SHP77 (cell line): ENCODE measurements at places on chromosomes 16 and 17.
A peak's percentile ranks its signal among the peaks of the same experiment; 100 is the strongest.

- DNase-seq = peak; percentile 8
These were observed 9.7 kb downstream of the ZNF19 start for GRCh38 chr16:71479420-71479819.

GRCh38 chr17:45248132-45248957, 13.5 kb downstream of the SPATA32 start:
- no peak for DNase-seq

DNA sequence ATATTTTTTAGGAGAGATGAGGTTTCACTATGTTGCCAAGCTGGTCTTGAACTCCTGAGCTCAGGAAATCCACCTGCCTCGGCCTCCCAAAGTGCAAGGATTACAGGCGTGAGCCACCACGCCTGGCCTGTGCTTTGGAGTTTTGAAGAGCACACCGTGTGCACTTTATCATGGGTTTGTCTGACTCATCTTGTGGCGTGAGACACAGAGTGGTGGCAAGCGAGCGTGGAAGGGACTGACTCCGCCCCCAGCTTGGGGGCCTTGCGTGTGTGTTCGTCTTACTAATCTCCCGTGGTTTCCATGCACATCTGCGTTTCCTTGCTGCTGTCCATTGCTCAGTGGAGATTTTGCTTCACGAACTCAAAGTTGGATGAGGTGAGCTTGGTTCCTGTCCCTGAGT, 22.9 kb downstream of the CRAMP1 start:
- DNase-seq = no peak

DNA sequence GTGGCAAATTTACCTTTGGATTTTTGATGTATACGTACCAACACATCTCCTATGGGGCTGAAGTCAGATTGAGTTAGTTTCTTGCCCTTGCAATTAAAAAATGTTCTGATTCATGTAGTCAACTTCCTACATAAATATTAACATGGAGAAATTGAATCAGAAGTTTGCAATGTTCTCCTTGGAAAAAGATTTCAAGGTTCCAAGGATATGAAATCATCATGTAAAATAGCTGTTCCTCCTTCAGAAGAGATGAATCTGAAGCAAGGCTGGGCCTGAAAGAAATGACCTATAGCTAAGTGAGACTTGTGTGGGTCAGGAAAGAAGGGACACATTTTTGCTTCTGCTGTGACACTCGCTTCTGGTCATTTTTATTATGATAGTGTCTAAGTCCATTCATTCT, 131.7 kb downstream of the RGS9 start:
- no peak for DNase-seq

DNA sequence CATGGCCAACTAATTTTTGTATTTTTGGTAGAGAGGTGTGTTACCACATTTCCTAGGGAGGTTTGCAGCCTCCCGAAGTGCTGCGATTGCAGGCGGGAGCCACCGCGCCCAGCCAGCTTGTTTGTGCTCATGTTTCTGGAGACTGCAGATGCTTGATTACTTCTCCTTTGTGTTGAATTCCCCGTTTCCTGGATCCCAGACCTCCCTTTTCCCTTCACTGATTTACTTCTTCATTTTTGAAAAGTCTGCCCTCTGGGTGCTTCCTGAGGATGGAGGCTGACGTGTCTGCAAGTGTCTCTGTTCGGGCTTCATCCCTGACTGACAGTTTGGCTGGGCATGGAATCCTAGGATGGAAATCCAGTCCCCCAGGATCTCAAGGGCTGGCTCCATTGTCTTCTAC, 7.0 kb upstream of the TRIM47 start:
- DNase-seq = no peak

- DNase-seq = peak; percentile 29
These were observed 51.8 kb downstream of the CA10 start for GRCh38 chr17:52106638-52107261.

- no peak for DNase-seq
These were observed 111.2 kb downstream of the CCT6B start for GRCh38 chr17:34850023-34850422.

- DNase-seq = no peak
These were observed 13.9 kb downstream of the TBKBP1 start for GRCh38 chr17:47707884-47708283.

GRCh38 chr16:58128711-58129096, 477 bp downstream of the CFAP20 start:
- no peak for DNase-seq

- peak; percentile 23 for DNase-seq
These were observed 21.1 kb downstream of the ANKRD40 start for GRCh38 chr17:50686494-50687199.

GRCh38 chr17:29021226-29021625, 15.4 kb upstream of the SEZ6 start:
- DNase-seq = no peak

- no peak for DNase-seq
These were observed 1.8 kb downstream of the SLC12A4 start for GRCh38 chr16:67966549-67967182.

DNA sequence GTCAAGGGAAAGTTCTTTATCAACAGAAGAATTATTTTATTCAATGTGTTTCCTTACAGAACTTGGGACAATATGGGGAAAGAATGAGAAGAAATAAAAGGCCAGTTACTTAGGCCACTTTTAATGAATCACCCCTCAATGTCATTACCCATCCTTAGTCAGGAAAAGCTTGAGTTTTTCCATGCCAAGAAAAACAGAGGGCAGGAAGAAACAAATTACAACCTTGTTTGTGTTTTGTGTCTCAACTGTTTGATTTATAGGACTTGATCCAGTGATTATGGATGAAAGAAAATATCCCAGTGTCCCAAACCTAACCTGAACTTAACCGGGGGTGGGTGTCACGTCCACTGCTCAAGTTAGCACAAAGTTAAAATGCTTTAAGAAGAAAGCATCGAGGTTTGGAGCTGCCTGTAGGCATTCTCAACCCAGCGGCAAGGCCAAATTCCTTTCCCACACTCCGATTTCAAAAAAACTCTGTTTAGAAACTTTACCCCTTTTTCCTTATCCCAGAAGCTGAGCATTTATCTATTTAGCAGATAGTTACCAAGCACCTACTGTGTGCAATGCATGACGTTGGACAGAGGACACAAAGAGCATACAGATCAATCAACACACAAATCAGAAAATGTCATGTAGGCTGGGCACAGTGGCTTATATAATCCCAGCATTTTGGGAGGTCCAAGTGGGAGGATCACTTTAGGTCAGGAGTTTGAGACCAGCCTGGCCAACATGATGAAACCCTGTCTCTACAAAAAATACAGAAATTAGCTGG, 14.0 kb upstream of the CYB5B start:
- DNase-seq = no peak

DNA sequence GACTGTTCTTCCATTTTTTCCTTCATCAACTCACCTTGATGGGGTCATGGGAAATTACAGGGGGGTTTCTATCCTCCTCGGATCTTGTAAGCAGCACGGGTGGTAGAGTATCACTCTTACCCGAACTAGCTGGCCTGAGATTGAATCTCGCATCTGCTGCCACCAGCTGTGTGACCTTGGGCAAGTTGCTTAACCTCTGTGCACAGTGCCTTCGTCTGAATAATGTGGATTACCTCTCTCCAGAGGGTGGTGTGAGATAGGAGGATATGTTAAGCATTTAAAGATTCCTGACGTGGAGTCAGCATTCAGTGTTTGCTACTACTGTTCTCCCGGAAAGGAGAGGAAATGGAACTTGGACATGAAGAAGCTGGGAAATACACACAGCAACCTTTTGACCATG, 24.4 kb downstream of the LASP1 start:
- no peak for DNase-seq

DNA sequence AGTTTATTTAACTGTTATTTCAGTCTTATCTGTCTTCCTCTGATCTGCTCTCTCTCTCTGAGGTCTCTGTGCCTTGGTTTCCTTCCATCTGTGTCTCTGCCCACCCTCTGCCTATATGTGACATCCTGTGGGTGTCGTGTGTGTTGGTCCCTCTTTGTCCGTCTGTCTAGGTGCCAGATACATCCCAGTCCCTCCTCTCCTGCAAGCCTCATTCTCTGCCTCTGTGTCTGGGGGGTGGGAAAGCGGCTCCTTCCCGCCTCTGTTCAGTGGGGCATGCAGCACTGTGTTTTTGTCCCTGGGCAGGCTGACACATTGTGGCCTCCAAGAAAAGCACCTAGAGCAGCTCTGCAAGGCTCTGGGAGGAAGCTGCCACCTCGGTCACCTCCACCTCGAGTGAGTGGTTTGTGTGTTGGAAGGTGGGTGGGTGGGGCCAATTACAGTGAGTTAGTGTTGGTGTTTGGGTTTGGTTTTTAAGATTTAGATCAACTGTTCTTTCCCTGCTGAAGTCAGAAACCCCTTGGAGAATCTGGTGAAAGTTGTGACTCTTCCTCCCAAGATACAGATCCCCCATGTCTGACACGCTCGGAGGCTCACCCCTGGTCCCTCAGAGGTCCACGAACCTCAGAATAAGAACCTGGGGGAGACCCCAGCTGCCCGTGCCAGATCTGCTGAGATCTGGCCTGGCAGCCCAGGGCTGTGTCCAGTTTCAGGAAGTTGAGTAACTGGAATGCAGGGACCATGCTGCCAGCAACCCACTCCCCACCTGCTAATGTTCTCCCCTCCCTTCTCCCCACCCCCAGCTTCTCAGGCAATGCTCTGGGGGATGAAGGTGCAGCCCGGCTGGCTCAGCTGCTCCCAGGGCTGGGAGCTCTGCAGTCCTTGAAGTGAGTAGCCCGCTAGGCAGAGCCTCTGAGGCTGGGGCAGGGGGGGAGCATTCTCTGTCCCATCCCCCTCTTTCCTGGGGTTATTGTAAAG, 50.9 kb upstream of the CPNE2 start:
- no peak for DNase-seq

GRCh38 chr17:31534223-31534888, 142.9 kb downstream of the RAB11FIP4 start:
- DNase-seq = no peak

- no peak for DNase-seq
These were observed 518.8 kb upstream of the SOX9 start for GRCh38 chr17:71601894-71602504.

DNA sequence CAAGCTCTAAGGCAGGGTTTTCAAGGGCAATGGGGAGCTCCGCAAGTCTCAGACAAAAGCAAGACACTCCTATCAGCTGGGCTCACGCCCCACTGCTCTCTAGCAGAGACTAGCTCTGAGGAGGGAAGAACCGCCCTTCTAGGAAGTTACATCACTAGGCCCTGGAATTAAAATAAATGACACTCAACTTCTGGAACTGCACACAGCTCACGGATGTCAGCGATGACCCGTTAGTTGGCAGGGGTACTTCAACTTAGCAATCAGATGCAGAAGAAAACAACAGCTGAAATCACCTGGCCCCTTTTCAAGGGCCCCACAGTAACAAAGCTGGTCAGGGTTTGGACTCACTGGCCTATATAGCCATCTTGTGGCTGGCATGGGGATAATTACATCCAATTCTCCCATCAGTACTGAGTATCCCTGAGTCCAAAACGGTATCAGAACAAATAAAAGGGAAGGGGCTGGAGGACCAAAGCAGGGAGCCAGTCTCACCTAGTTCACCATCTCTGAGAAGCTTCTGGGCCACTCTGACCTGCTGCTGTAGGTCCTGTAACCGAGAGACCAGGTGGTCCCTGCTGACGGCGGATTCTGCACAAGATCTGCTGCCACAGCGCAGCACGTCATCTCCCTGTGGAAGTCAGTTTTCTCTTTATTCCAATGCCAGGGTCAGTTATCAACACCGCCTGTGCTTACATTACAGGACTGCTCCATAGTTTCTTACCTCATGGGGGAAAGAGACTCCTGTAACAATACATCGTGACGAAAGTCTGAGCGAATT, 22.2 kb downstream of the SERPINF1 start:
- peak; percentile 73 for DNase-seq

- peak; percentile 98 for DNase-seq
These were observed at the start of gene JMJD6 for GRCh38 chr17:76726231-76726775. JMJD6 (minus strand) TSS chr17:76726606; CDS start chr17:76726475, 131 bp downstream.

- no peak for DNase-seq
These were observed 71.6 kb downstream of the PLXDC1 start for GRCh38 chr17:39079836-39080235.

GRCh38 chr16:67540756-67541155, 12.1 kb downstream of the RIPOR1 start:
- DNase-seq = no peak

DNA sequence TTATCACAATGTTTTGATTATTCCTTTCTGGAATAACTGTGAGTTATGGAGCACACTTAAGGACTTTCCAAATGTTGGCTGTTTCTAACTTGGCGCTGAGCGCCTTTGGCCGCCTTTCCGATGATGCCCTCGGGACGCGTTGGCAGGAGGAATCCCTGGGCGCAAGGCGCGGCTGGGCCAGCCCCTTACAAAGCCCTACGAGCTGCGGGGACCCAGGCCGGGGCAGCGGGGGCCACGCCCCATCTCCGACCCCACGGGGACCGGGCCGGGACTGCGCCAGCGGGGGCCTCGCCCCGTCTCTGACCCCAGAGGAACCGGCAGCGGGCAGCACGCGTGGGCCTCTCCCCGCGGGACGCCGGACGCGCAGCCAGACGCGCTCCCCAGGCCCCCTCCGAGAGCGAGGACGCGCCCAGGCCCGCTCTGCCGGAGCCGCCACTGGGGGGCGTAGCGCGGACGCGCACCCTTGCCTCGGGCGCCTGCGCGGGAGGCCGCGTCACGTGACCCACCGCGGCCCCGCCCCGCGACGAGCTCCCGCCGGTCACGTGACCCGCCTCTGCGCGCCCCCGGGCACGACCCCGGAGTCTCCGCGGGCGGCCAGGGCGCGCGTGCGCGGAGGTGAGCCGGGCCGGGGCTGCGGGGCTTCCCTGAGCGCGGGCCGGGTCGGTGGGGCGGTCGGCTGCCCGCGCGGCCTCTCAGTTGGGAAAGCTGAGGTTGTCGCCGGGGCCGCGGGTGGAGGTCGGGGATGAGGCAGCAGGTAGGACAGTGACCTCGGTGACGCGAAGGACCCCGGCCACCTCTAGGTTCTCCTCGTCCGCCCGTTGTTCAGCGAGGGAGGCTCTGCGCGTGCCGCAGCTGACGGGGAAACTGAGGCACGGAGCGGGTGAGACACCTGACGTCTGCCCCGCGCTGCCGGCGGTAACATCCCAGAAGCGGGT, at the start of gene GAA:
GAA (plus strand) TSS at position 571 of the 935 bp plus-strand sequence. CDS start 3,006 bp downstream, outside the sequence.
- DNase-seq = peak; percentile 92

DNA sequence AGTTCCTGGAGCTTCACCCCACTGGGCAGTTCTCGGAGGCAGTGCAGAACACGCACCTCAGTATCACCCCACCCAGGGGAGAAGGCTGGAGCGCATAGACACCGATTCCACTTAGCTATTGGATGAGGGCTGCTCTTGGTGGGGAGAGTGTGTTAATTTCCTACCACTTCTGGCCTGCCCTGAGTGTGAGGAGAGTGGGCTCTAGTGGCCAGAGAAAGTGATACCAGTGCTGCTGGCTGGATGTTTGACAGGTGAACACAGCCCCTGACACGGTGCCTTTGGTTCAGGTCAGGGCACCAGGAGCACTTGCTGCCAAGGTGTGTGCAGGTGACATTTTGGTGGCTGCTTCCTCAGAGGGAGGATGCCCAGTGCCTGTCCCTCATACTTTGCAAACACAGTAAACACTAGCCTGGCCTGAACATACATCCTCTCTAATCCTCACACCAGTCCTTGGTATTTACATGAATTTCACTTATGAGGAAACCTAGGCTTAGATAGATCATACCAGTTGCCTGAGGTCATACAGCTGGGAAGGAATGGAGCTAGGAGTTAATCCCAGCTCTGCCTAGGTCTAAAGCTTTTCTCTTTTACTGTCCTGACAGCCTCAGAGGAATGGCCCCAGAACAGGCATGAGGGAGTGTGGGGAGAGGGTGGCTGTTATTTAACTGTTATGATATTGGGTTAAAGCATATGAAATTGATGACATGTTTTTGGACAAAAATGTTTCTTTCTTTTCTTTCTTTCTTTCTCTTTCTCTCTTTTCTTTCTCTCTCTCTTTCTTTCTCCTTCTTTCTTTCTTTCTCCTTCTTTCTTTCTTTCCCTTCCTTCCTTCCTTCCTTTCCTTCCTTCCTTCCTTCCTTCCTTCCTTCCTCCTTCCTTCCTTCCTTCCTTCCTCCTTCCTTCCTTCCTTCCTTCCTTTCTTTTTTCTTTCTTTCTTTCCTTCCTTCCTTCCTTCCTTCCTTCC, 21.0 kb upstream of the ITGAX start:
- peak; percentile 23 for DNase-seq
